T-helper 22 cell (primary cell): ENCODE measurements at places on chromosomes 11 and 22.

DNA sequence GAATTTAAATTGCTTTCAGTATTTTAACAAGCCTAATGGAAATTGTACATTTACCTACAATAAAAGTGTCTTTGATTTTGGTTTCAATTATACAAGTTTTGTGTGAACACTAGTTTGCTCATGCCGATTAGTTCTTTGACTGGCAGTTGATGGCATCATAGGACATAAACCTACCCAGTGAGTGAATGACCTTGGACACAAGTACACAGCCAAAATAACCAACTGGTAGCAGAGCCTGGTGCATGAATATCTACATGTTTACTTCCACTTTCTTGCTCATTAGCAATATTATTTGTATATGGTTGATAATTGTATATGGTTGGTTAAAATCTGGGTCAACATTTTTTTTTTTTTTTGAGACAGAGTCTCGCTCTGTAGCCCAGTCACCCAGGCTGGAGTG, 37.8 kb downstream of the STIM1 start:
- DNase-seq, result no peak

GRCh38 chr22:30422481-30423300, 2.9 kb upstream of the MTFP1 start:
- DNase-seq, result peak; percentile 37

DNA sequence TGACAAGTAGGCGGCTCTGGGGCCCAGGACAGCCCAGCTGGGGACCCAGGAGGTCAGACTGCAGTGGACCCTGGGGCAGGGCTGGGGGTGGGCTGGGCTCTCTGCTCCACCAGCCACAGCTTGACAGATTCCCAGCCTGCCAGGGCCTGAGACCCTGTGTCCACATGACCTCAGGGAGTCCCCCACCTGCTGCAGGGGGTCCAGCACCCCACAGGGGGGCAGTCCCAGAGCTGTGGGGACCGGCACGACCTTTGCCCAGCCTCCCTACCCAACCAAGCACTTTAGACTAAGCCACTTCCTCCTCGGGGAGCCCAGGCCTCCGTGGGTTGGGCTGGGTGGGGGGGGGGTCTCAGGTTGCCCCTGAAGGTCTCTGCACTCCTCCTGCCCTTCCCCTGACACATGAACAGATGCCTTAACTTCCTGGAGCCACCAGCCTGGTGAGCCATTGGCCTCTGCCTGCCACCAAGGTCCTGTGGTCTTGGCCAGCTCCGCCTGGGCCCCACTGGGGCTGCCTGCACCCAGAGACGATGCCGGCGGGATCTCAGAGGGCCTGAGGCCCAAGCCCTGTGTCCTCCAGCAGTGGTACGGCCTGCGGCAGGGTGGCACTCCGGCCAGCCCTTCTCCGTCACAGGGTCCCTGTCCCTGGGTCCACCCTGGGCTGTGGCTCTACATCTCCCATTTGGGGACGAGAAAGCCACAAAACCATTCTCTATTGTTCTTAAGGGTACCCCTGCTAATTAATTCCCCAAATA, 3.4 kb downstream of the CCDC188 start:
- DNase-seq, result no peak

GRCh38 chr11:66864172-66864901, 7.5 kb downstream of the LRFN4 start:
- DNase-seq, result no peak

- no peak for DNase-seq
Observed at GRCh38 chr11:69008737-69009440, 4.2 kb downstream of the MRGPRF start.

DNA sequence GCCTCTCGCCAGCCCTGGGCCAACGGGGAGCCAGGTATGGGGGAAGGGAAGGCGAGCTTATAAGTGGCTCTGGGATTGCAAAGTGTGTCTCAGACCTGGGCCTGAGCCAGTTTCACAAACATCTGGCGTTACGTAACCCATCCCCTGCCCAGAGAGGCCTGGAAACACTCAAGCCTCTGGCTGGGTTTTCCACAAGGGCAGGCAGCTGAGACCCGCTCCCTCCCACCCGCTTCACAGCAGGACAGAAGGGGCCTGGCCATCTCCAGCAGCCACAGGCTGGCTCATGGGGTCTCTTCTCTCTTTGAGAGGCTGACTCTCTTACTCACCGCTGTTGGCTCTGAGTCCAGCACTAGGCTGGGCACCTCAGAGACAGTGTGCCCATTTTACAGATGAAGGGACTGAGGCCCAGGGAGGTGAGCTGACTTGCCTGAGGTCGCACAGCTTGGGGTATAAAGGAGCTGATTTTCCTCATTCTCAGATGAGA, 44.5 kb downstream of the TRIOBP start:
- no peak for DNase-seq

- DNase-seq, result no peak
Observed at GRCh38 chr11:30868626-30869081, 282.5 kb upstream of the MPPED2 start.

- peak; percentile 36 for DNase-seq
Observed at GRCh38 chr11:118304568-118305248, at the start of gene CD3E. Gene CD3E (plus strand): TSS chr11:118304730. CDS start chr11:118304953, 223 bp downstream.

- no peak for DNase-seq
Observed at GRCh38 chr11:123375832-123376231, 54.2 kb upstream of the GRAMD1B start.

- DNase-seq, result no peak
Observed at GRCh38 chr22:47802421-47802820, 1040.0 kb downstream of the TBC1D22A start.

- DNase-seq, result no peak
Observed at GRCh38 chr11:71373791-71374454, 74.3 kb downstream of the DHCR7 start.
